ENCODE measurements at places on chromosomes 3 and 15.
A peak's percentile ranks its signal among the peaks of the same experiment; 100 is the strongest.

GRCh38 chr3:46845397-46845859, 17.8 kb downstream of the MYL3 start:
- DNase-seq: no peak

GRCh38 chr3:53577506-53577905, 83.1 kb downstream of the CACNA1D start:
- no peak for DNase-seq

DNA sequence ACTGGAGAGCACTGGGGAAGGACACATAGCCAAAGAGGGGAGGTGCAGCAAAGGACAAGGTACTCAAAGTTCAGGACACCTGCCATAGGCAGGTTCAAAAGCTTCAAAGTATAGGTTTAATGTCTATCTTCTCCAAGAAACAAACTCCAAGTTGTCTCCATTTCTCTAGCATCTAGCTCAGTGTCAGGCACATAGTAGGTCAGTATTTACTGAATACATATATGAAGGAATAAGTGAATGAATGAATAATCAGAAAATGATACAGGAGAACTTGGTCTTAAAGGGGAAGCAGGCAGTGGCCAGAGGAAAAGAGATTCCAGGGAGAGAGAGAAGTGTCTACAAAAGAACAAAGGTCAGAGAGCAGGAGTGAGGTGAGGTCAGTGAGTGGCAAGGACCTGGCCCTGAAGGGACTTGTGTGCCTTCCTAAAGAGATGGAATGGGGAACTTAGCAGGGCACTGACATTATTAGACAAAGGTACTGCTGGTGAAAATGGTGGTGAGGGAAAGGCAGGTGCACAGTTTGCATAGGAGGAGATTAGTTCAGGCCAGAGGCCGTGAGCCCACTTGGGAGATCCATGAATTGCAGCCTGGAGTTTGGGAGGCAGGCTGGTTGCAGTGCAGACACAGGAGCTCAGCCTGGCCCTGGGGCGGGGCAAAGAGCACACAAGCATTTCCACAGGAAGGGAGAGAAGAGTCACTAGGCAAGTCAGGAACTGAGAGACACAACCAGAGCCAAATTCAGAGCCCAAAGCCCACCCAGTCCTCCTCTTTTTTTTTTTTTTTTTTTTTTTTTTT, 21.4 kb downstream of the TBC1D2B start:
- DNase-seq: no peak

DNA sequence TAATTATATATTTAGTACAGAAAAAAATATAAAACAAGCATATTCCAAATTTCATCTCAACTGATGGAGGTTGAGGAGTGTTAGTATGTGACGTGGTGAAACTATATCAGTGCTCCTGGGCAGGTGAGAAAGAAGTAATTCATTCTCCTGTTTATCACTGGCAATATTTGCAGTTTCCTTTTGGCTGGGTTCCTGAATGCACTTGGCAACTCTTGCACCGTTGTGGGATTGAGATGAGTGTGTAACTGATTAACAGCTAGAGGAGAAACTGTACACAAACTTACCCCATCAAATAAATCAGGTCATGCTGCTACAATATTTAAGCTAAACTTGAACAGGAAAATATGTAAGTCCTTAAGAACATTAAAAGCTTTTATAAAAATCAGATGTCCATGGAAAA, 2.1 kb upstream of the ATP13A4 start:
- no peak for DNase-seq

DNA sequence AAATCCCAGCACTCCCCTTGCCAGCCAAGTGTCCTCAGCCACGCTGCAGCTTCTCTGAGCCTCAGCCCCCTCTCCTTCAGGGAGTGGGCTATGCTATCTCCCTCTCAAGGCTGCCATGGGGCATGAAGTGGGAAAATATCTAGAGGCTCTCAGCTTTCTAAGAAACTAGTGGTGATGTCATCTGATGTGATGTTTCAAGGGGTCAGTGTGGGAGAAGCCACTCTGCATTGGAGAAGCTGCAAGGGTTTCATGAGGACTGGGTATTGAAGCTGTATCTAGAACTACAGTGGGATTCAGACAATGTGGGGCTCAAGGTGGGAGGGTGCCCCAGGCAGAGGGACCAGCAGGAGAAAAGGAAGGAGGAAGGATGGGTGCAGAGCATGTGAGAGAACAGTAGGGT, 210.2 kb downstream of the TLE3 start:
- no peak for DNase-seq

GRCh38 chr3:10309736-10310135, 11.2 kb downstream of the SEC13 start:
- no peak for DNase-seq

DNA sequence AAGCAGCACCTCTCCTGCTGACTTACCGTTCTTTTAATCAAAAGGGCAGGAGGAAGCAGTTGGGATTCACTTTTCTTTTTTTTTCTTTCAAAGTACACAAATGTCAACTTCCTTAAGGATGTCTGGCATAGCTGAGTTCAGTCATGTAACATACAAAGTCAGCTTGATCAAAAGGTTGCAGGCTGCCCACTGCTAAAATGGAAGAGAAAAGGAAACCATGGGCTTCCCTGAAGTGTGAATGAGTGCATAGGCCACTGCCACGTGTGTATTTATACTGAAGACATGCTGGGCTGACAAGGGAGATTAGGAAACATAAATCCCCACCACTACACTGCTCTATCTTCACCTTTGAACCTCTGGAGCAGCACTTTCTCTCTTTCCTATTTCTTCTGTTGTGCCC, 312.5 kb downstream of the TIGIT start:
- no peak for DNase-seq

DNA sequence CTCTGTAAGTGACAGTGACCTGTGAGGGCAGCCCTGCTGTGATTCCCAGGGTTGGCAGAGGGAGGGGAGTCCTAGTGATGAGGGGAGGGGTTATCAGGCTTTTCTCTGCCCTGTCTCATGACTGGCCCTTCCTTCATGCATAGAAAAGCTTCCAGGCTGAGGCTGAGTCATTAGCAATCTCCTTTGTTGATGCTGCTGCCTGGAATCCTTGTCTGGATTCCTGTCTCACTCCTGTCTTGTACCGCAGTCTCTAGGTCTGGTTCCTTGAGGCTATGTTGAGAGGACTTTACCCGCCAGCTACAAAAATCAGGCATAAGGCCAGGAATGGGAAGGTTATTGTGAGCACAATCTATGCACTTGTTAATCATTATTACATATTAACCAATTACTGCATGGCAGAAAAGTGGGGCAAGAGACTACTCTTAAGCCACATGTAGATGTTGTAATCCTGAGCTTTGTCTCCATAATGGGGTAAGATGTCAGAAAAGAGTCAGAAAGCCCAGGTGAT, 7.2 kb downstream of the KLHL6 start:
- no peak for DNase-seq

DNA sequence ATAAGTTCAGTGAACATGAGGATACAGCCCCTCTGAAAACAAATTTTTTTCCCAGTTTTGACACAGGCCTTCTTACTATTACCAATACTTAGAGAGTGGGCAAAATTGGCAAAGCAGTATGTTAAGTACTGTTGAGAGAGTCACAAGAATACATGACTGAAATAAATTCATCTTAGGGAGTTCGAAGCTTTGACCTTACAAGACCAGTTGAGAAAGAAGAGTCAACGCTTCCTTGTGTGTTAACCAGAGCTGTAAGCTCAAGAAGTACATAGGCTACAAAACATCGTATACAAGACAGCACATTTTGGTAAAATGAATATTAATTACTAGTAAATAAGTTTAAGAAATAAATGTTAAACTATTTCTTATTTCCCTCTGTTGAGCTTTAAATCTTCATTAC, 164.4 kb upstream of the RORA start:
- no peak for DNase-seq

DNA sequence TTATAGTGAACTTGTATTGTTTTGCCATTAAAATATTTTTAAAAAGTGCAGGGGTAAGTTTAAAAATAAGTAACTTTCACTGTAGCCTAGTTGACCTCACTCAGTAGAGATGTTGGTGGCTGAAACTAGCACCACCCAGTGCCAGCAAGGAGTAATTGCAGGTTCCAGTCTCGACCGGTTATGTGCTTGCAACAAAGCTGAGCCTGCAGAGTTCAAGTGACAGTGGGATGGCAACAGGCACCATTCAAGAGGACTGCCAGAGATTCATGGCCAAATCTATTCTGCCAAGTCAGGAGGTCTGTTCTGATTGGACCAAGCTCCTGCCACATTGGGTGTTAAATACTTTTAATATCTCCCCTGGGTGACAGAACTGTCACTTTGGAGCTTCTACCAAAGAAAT, 2.7 kb downstream of the ADAMTS7 start:
- no peak for DNase-seq

DNA sequence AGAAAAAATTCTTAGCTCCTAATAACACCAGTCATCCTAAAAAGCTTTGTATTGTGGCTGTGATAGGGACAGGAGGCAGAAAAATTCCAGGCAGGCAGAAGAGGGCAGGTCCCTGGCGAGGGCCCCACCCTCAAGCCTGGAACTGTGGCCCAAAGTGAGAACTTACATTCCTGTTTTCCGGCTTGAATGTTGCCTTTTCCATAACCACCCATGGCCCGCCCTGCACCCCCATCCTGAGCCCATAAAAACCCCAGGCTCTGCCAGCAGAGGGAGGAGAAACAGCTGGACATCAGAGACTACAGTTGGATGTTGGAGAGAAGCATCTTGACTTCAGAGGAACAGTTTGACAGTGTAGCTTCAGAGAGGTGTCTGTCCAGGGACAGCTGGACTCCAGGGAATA, 37.3 kb downstream of the SLCO2A1 start:
- no peak for DNase-seq

DNA sequence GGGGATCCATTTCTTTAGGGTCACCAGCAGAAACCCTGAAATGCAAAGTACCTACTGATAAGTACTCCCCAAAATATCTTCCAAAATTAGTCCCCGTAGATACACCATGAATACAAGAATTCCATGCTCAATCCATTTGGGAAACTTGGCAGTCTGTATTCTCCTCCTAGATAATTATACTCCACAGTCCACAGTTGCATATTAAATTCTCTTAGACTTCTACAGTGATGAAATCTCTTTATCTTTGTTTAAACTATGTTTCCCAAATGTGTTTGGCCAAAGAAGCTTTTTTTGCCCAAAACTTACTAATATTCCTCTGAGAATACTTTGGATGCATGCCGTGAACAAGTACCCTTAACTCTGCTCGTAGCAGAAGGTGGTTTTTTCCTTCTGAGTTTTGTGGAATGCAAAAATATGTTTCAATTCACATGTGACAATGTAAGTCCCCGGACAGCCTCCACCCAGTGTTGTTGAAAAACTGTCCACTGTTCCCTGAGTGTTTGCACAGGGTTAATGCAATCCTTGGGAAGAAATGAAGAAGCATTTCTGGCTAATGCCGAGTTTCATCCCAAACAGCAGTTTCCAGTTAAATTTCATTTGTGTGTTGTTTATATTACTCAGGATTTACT, 126.7 kb downstream of the ARNT2 start:
- no peak for DNase-seq

- DNase-seq: no peak
Measured at GRCh38 chr3:7700977-7701376, 800.6 kb upstream of the LMCD1 start.

- no peak for DNase-seq
Measured at GRCh38 chr3:48748754-48749153, 31.7 kb upstream of the IP6K2 start.

DNA sequence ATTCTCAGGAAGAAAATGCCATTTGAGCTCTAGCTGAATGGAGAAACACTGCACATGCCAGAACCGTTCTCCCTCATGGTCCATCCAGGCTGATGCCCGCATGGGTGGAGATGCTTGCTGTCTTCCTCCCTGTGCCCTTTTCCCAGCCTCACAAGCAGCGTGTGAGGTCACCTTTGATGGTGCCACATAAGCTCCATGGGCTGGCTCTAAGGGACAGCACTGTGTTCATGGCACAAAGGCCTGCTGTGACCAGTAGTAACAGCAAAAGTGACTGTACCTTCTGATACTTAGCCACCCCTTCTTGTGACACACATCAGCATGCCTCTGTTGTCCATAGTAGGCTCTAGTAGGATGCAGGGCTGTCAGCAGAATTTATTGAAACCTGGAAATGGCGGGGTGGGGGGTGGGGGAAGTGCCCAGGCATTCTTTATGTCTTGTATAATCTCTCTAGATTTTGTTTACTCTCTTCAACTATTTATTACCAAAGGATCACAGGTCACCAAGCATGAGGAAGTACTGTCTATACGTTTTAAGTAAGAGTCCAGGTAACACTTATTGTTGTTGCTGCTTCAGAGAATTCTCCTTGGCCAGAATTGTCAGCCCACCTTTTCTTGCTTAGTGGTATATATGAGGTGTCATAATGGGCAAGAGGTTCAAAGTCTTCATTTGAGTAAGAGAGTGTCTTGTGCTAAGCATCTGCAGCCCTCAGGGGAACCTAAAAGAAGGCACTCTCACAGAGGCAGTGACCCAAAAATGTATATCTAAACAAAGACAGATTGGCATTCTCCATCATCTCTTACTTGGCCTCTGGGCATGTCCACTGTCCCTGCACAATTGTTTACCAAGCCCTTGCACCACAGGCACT, 56.5 kb downstream of the RAB7A start:
- no peak for DNase-seq

GRCh38 chr15:43517354-43518196, at the start of gene MAP1A:
Gene MAP1A (plus strand): TSS chr15:43517608. CDS start chr15:43521474, 3,866 bp downstream.
- no peak for DNase-seq

GRCh38 chr3:187319699-187320302, 28.3 kb upstream of the MASP1 start:
- peak; percentile 36 for DNase-seq

DNA sequence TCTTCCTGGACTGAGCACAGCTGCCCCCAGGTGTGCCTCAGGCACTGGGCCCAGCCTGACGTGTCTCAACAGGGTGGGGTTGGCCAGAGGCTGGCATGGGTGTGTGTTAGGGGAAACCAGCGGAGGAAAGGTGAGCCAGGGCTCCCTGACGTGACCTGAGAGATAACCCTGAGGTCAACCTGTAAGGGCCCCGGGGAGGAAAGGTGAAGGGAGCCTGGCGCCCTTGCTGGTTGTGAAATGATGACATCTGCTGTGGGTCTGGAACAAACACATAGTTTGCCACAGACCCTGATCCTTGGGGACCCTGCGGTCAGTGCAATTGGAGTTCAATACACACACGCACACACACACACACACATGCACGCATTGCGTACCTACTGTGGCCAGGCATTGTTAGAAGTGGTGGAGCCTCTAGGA, 100.2 kb upstream of the TLE3 start:
- no peak for DNase-seq

DNA sequence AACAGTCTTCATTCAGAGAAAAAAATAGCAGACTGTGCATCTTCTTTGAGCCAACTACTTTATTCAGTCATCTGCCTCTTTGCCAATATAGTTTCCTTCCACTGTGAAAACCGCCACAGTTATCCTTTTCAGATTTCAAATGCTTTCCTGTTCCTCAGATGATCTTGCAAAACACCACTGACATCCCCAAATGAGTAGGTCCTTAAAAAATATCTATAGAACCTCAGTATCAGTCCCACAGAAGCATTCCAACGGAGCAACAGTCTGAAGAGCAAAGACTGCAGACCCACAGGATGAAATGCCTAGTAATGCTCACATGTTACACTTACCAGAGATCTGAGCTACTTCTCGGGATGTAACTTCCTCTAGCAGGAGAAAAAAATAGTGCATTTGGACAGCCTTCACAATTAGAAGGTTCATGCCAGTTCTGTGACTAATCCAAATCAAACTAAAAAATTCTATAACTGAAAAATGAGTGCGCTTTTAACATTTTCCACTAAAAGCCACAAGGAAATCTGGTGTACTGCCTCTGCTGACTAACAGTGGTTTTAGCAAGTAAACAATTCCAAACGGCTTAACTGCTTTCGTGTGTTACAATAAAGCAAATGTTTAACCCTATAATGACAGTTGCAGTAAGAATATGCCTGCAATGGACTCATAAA, at the start of gene ANKRD28:
Gene ANKRD28, minus strand, starts transcription at position 338 of the 662 bp plus-strand sequence. CDS start 1,458 bp downstream, outside the sequence.
- DNase-seq: no peak

GRCh38 chr3:51621091-51621892, 49.8 kb upstream of the TEX264 start:
- no peak for DNase-seq

GRCh38 chr3:43171748-43172147, 65.9 kb upstream of the POMGNT2 start:
- no peak for DNase-seq

Data from activated gamma-delta T cell treated with Interleukin-2 at 50 U/mL for 16 hours (primary cell).